ENCODE measurements at places on chromosomes 13 and 19.

DNA sequence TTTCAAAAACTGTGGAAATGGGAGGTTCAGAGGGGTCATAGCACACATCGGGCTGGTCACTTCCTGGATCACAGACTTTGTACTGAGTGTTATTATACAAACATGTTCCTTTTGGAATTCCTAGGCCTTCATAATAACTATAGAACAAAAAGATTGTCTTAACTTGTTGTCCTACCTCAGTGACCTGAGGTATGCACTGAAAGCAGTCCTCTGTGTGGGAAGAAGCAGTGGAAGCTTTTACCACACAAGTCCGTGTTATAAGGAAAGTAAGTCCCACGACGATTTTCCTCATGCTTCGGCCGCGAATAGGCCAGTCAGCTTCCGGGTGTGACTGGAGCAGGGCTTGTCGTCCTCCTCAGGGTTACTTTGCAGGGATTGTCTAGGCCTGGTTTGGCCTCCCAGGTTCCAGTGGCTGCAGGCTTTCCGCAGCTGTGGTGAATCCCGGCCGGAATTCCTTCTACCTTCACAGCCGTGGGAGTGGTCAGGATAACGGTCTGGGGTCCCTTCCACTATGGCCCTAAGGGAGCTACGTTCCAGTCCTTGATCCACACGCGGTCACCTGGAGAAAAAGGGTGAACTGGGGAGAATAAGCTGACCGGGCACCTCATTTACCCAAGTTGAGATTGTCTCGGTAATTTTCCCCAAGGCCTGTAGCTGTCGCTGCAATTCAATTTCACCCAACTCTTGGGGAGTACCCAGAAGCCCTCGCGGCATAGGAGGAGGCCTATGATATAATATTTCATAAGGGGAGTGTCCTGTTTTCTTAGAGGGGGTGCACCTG lies 16.0 kb downstream of the NAPSA start:
- DNase-seq, result no peak

DNA sequence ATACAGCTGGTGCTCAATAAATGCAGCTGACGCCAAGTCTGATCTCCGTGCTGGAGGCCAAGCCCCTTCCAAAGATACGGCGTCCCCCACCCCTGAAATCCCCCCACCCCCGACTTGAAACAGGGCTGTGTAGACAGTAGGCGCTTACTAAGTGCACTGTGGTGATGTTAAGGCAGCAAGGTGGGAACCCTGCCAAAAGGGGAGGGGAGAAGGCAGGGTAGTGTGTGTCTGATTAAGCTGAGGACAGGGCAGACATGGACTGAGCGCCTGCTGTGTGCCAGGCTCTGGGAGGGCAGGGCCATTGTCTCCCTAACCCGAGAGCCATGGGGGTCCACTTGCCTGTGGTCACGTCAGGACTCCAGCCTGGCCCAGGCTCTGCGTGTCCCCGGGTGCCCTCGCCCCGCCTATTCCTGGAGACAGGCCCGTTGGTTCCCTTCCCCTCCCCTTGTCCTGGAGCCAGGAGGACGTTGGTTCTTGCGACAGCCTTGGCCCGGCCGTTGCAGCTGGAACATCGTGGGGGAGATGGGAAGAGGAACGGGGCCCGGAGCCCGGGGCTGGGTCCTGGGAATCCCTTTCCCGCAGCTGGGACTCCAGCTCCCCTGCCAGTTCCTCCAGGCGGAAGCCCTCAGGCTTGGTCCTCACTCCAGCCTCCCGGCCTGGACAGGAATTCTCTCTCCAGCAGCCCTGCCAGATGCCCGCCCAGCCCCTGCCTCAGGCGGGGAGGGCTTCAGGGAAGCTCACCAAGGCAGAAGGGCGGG lies 1.7 kb upstream of the ELANE start:
- DNase-seq, result peak; percentile 99

GRCh38 chr19:49631610-49632192 lies 8.2 kb downstream of the RRAS start:
- no peak for DNase-seq

DNA sequence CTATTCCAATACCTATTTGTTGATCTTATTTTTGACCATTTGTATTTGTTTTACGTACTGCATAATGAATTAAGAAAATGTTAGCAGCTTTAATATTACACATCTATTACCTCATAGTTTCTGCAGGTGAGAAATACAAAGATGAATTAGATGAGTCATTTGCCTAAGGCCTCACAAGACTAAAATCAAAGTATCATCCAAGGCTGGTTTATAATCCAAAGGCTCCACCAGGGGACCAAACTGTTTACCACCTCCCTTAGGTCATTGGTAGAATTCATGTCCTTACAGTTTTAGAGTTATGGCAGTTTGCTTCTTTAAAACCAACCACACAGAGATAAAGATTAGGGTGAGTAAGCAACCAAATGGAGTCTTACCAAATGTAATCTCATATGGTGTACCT lies 848.1 kb downstream of the SLITRK6 start:
- no peak for DNase-seq

DNA sequence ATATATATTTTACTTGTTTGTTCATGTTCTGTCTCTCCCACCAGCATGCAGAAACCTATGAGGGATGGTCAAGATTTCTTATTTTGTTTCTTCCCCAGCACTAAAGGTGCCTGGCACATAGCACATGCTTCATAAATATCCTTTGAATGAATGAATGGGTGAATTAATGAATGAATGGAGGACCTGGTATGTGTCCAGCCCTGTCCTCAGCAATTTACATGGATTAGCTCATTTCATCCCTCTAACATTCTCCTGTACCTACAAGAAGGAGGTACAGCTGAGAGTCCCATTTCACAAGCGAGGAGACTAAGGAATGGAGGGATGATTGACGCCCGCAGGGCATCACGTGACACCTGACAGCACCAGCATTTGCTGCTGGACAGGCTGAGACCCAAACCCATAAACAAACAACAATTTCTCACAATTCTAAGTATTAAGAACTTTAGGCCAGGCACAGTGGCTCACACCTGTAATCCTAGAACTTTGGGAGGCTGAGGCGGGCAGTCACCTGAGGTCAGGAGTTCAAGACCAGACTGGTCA lies 6.8 kb upstream of the BCAT2 start:
- peak; percentile 90 for DNase-seq

- DNase-seq, result no peak
Observed at GRCh38 chr13:51192348-51192747, 29.9 kb upstream of the FAM124A start.

DNA sequence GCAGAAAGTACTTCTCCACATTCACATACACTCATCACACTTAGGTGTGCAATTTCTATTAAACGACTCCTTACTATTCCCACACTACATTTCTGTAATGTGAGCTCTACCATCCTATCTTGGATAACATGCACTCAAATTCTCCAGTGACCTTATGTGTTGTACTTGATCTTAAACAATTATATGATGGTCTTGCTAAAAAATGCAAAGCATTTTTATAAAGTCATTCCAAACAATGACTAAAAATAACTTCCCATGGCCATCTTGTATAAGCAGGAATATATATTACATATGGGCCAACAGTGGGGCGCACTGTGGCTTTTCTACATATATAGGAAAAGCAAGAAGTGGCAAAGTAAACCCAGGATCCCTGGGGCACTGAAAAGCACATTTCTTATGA lies 155.5 kb downstream of the FLT1 start:
- DNase-seq, result no peak

GRCh38 chr19:10861103-10861651 lies 10.2 kb upstream of the CARM1 start:
- no peak for DNase-seq

DNA sequence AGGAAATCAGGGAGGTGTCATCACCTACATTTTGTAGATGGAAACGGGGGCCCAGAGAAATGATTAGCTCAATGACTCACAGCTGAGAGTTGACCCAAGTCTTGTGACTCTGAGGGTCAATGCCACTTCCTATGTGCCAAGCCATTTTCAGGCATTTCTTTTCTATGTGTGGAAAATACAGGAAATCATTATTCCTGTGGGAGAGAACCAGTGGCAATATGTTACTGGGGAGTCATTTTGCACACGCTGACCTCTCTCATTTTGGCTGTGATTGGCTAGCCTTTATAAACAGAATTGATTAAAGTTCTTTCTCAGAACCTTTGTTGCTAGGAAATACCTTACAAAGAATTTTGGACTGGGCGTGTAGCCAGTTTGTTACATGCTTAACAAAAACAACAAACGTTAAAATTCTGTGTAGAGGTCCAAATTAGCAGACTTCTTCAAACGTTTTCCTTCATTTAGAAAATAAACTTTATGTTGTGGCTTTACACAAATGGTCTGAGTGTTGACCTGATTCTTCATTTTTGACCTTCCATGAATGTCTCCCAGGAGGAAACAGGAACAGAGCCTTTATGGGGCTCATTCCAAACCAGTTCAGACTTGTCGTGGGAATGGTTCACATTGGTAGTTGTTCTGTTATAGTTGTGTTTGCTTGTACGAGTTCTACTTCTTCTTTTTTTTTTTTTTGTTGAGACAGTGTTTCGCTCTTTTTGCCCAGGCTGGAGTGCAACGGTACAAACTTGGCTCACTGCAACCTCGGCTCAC lies 11.4 kb downstream of the PCCA start:
- DNase-seq, result no peak

DNA sequence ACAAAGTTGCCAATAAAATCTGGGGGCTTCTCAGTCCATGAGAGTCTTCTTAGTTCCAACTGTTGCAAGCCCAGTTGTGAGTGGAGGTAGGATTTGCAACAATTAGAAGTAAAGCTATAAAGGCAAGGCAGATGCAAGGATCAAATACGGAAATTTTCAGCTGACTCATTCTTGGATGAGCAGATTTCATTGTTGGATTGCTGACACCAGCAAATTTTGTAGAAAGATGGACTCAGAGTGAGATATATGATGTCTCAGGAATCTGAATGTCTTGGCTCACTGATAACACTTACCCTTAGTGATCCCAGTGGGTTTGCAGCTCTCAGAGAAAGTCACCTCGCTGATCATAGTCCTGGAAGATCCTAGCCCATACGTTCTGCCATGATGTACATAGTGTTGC lies 209.0 kb downstream of the GPC6 start:
- no peak for DNase-seq

GRCh38 chr19:34471906-34472700 lies 9.5 kb upstream of the WTIP start:
- DNase-seq, result no peak

DNA sequence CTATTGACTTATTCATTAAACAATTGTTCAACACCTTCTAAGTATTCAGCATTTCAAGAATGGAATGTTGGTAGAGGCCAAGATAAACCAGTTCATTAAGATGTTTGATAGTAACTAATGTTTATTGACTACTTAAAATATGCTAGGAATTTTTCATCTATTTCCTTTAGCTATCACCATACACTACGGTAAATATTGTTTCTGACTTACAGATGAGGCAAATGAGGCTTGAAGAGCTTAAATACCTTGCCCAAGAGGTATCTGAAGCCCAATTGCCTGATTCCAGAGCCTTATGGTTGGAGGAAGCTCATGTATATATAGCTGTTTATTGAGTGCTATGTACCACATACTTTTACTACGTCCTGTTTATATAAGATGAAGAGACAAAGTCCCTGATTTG lies 286.2 kb downstream of the NDFIP2 start:
- no peak for DNase-seq

GRCh38 chr13:111228262-111229144 lies 91.9 kb upstream of the TEX29 start:
- no peak for DNase-seq

DNA sequence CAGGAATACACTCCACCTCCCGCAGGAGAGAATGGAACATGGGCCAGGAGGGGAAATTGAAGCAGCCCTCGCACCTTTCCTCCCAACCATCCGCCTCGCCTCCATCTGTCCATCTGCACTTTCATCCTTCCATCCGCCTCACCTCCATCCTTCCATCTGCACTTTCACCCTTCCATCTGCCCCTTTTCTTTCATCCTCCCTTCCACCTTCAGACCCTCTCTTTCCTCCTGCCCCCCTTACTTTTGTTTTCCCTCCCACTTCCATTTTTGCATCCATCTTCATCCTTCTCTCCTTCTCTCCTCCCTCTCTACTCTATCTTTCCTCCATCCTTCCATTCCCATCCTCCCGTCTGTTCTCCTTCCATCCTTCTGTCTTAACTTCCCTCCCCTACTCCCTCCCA lies 92.2 kb upstream of the ZNF536 start:
- DNase-seq, result no peak

GRCh38 chr13:51958217-51958547 lies 53.1 kb downstream of the ATP7B start:
- no peak for DNase-seq

GRCh38 chr13:76725211-76725610 lies 161.0 kb downstream of the KCTD12 start:
- no peak for DNase-seq

DNA sequence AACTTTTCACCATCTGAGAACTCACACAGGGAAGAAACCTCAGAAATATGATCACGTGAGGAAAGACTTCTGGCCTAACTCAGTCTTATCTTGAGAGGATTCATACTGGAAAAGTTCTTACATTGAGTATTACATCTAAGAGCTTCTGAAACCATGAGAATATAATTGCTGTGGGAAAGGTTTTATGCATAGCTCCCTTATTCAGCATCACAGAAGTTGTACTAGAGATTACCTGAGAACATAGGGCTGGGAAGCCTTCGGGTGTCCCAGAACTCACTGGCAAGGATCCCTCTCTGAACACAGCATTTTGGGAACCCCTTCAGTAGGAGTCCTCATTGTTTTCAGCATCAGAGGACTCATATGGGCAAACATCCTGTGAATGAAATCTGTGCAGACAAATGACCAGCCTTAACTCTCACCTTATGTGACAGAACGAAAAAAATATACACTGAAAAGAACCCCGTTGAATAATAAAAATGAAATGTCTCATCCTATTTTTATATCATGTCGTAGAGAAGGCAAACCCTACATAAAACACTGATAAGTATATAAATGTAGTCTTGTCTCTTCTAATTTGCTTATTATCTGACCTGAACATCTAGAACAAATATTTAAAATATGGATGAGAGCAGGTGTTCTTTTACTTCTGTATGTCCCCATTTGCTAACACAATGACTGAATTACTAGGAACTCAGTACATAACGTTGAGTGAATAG lies 14.2 kb downstream of the ZNF274 start:
- no peak for DNase-seq

DNA sequence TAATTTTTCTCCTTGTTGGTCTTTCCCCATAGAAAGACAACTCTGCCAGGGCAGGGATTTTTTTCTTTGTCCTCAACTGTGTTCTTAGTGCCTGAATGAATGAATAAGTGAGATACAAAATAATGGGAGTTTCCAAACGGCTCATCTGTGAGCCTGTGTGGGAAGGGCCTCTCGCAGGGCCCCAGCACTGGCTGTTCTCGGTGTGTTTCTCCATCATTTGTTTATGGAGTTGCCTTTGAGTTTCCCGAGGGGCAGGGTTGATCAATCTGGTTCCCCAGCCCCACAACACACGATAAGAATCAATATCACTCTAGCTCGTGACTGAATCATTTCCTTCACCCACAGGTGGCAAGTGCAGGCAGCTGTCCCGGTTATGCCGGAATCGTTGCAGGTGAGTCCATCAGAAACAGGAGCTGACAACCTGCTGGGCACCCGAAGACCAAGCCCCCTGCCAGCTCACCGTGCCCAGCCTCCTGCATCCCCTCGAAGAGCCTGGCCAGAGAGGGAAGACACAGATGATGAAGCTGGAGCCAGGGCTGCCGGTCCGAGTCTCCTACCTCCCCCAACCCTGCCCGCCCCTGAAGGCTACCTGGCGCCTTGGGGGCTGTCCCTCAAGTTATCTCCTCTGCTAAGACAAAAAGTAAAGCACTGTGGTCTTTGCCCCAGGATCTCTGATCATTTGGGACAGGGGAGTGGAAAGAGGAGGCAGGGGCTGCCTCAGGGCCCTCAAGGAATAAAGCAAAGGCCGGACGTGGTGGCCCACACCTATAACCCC lies 14.9 kb downstream of the FXYD5 start:
- DNase-seq, result no peak

GRCh38 chr13:110132225-110132982 lies 174.6 kb downstream of the COL4A1 start:
- DNase-seq, result no peak

GRCh38 chr13:53901593-53901992 lies 873.0 kb downstream of the OLFM4 start:
- no peak for DNase-seq
